Lower leg skin (tissue), 4 donors: ENCODE measurements at places on chromosomes 16 and 17.

GRCh38 chr17:77018504-77018903 is 122.3 kb upstream of the SEC14L1 start:
- DNase-seq: no peak

DNA sequence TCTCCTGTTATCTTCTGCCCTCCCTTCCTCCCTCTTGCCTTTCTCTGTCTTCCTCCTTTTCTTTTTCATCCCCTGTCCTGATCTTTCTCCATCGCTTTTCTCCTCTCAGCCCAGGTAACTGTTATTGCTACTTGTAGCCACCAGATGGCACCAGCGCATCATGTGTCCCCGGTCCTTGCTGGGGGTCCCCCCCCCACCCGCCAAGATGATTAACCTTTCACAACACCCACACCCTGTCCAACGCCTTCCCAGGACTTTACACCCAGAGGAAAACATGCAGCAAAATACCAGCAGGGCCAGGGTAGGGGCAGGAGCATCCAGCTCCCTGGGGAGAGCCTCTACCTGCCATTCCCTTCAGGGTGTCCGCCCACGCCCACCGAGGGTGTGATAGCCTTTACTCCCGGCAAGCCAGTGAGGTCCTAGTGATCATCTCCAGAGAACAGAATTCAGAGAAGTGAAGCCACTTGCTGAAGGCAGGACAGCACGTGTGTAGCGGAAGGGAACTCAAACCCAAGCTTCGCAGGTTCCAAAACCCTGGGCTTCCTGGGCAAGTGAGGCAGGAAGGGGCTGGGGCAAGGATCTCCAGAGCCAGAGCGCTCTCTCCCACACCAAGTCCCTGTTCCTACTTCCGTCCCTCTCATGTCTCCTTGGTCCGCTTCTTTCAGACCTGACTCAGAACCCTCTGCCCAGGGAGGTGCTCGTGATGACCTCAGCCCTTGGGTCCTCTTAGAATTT is 13.4 kb upstream of the TAC4 start:
- DNase-seq: no peak

DNA sequence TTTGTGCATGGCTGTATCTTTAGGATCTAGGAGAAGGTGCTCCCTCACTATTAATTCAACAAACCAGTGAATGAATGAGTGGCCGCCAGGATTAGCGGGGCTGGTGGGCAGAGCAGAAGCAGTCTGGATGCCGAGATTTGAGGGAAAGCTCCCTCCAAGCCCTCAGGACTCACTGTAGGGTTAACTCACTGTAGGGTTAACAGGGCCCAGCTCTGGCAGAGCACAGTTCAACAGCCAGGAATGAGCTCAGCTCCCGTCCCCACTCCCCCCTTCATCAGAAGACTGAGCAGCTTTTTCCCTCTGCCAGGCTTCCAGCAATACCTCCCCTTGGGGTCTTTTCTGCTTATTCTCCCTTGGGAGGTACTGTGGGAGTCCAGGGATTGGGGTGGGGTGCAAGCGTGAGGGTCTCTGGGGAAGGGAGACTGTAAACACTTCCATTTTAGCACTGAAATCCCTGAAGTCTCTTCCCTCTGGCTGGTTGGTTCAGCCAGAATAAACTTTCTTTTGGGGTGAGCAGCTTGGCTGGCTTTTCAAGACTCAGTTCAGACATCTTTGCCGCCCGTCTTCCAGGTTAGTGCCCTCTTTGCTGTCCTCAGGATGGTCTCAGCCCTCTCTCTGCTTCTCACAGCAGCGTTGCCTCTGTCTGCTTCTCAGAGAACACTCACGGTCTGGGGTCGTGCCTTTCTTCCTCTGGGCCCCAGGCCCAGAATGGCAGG is 53.7 kb upstream of the WSB1 start:
- no peak for DNase-seq

DNA sequence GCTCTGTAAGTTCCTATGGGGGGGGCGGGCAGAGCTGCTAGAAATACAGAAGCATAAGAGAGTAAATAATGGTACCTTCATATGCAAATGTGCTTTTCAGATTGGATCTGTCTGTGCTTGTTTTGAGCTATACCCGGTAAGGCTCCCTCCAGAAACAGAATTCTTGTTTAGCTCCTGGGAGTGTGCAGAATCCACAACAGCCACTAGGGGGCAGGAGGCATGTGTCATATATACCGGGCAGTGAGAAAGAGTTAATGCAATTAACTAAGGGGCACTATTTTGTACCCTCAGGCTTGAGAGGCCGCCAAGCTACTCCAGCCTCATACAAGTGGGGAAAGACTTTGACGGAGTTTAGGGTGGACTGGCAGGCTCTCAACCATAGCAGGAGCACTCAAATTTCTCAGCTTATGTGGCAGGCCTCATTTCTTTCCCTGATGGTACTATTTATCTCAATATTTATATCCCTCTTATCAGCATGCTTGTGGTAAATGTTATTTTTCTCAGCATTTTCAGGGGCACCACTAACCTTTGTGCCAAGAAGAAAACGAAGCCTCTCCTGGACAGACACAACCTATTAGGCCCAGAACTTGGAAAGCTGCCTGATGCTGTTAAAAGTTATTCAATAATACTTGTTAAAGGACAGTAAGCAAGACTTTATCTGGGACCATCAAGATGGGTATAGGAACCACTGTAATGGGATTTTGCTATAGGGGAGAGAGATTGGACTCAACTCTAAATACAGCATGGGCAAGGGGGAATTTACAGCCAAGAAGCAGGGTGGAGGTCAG is 10.7 kb upstream of the CENPV start:
- peak; percentile 67 for DNase-seq

- no peak for DNase-seq
Observed at GRCh38 chr16:67043420-67043819, 14.5 kb downstream of the CBFB start.

GRCh38 chr16:68084504-68085258 is 489 bp upstream of the NFATC3 start:
- peak; percentile 84 for DNase-seq

GRCh38 chr17:13704333-13704732 is 102.6 kb upstream of the HS3ST3A1 start:
- no peak for DNase-seq

DNA sequence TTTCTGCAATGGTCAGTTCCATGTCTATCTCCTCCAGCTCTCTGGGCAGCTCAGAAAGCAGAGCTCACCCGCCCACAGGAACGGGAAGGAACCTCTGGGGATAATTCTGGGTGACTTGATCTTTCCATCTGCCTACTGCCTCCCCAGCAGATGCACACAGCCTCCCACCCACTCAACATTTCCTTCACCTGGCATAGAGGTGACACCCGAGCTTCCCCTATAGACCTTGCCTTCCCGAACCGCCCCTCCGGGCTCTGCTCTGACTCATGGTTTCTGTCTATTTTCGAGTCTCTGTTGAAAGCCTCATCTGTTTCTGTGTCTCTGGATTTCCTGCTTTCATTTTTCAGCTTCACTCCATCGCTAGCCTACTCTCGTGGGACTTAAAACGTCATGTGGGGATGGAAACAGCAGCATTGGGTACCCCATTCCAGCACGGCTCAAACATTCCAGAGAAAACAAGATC is 11.4 kb downstream of the GGA3 start:
- no peak for DNase-seq

- no peak for DNase-seq
Observed at GRCh38 chr17:29625037-29625750, 2.5 kb upstream of the CORO6 start.

GRCh38 chr16:5706211-5706610 is 608.6 kb upstream of the EEF2KMT start:
- DNase-seq: no peak

DNA sequence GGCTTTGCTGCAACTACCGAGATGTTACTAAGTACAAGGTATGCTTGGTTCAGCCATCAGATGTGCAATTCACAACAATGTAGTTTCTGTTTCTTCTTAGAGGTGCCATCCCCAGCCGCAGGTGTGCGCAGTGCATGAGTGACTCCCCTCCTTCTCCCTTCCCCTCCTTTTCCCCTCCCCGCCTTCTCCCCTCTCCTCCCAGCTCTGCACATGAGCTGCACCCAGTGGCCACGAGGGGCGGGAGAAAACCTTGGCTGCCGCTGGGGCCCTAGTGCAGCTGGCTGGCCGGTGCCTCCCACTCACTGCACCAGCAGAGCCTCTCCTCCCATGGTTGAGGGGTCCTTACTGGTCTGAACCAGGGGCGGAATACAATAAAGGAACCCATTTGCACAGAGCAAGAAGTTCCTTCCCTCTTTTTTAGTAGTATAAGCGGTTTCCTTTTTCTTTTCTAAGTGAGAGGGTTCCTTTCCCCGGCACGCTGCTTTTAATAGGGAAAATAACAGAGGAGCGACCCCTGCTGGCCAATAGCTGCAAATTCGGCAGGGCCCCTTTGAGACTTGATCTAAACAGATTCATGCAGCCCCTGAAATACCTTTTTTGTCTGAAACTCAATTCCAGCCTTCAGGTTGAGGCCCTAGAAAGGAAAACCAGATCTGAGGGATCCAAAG is 7.8 kb upstream of the CCL15 start:
- no peak for DNase-seq

DNA sequence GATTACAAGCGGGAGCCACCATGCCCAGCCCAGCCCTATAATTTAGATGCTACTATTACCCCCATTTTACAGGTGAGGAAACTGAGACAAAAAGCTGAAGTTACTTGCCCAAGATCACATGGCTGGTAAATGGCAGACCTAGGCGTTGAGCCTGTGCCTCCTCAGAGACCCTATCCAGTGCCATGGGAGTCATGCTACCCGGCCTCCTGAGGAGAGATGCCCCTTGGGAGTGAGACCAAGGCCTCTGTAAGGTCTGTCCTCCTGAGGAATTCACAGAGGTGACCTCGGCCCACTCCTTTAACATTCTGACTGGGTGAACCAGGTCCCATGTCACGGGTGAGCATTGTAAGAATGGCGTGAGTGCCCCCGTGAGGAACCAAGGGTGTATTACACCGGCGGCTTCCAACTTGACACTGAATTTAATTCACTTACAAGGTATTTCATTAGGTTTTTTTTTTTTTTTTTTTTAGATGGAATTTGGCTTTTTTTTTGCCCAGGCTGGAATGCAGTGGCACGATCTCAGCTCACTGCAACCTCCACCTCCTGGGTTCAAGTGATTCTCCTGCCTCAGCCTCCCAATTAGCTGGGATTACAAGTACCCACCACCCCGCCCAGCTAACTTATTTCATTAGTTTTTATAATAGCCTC is 95.7 kb downstream of the ABCC6 start:
- peak; percentile 92 for DNase-seq

DNA sequence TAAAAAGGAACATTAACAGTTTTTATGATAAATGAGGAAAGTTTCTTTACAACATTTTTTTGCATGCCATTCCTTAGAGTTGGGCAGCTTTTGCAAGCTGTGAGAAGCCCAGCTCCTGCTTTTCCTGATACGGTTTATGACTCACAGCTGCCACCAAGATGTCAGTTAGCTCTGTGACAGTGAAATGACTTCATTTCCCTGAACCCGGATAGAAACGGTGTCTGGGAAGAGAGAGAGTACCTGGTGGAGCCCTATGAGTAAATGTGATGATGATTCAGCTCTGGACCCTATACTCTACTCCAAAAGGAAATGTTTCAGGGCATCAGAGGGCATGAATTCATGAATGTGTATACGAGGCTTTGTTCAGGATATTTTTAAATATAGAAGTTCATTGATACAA is 366.3 kb upstream of the HSBP1 start:
- no peak for DNase-seq

DNA sequence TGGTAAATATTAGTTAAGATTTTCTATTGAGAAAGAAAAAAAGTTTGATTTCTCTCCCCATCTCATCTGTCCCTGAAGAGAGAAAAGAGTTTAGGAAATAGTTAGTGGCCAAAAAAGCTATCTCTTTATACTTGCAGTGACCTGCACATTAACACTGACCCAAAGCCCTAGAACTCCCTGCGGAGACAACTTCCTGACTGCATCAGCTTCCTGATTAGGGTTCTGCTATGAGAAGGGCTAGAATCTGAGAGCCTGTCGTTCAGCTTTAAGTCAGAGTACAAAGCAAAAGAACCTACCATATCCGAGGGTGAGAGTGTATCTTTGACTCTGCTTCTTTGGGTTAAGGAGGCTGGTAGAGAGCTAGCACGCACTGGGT is 24.7 kb downstream of the LIMD2 start:
- DNase-seq: no peak

DNA sequence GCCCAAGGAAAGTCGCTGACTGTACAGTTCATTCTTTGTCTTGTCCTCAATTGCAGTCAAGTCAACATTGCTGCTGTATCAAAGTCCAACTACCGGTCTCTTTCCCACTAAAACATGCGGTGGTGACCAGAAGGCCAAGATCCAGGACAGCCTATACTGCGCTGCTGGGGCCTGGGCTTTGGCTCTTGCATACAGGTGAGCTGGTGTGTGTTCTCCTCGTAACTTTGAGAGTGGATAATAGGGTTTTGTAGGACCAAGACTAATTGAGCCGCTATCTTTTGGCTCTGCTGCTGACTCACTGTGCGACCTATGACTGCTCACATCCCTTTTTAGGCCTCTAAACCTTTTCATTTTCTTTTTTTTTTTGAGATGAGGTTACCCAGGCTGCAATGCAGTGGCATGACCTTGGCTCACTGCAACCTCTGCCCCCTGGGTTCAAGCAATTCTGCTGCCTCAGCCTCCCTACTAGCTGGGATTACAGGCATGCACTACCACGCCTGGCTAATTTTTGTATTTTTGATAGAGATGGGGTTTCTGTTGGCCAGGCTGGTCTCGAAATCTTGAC is 38.7 kb downstream of the PHKB start:
- DNase-seq: no peak

- DNase-seq: no peak
Observed at GRCh38 chr16:65600046-65600445, 478.2 kb upstream of the CDH11 start.
